Stimulated activated CD4-positive, alpha-beta T cell treated with anti-CD3 and anti-CD28 coated beads, TNF-alpha, amount 100 ng/mL, for 1 hour (primary cell): ENCODE measurements at places on chromosomes 3 and 15.

DNA sequence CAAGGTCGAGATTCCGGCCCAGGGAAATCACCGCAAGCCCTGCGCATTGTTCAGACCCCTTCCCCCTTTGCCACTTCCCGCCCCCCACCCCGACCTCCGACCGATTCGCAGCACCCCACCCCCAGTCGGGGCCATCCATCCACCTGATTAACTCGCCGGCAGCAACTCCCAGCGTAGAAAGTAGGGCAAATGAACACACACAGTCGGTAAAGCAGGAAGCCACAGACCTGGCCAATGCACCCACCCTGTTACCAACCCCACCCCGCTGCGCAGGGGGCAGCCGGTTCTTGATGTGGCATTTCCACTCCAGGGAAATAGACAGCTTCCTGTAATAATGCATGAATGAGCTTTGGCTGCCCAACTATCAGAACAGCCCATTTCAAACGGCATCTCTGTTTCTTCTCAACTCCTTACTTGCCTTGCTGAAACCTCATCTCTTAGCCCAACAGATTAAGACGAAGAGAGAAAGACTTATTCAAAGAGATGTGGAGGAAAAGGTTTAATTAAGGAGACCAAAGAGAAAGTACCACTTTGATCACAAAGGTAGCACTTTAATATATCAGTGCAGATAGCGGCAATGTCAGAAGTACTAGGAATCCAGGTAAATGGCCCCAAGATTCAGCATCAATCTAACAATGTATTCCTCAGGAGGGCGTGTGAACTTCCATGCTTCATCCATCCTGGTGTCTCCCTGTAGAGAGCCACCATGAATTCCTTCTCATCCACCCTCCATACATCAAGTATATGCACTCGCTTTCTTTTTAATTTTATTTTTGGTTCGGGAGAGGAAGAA is 1.9 kb downstream of the TNIK start:
- DNase-seq = no peak

- DNase-seq = no peak
Measured at GRCh38 chr15:22811640-22812039, 25.2 kb downstream of the NIPA1 start.

- no peak for DNase-seq
Measured at GRCh38 chr3:37214076-37214475, 39.7 kb upstream of the LRRFIP2 start.

DNA sequence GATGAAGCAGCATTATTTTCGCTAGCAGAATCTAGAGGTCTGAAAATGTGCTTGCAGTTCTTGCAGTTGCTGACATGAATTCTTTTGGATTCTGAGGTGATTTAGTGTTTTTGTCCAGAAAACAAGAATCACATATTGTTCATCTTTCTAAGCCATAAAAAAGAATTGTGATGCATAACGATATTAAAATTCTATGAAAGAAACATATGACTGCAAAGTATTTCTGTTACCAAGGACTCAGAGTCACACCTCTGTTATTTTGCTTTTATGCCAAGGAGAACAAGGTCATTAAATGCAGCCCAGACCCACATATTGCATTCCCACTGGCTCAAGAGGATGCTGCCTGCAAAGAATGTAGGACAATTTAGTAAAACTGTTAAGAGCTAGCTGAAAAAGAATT is 299.8 kb upstream of the GPR149 start:
- no peak for DNase-seq

- DNase-seq = no peak
Measured at GRCh38 chr15:38299216-38299615, 46.6 kb downstream of the SPRED1 start.

DNA sequence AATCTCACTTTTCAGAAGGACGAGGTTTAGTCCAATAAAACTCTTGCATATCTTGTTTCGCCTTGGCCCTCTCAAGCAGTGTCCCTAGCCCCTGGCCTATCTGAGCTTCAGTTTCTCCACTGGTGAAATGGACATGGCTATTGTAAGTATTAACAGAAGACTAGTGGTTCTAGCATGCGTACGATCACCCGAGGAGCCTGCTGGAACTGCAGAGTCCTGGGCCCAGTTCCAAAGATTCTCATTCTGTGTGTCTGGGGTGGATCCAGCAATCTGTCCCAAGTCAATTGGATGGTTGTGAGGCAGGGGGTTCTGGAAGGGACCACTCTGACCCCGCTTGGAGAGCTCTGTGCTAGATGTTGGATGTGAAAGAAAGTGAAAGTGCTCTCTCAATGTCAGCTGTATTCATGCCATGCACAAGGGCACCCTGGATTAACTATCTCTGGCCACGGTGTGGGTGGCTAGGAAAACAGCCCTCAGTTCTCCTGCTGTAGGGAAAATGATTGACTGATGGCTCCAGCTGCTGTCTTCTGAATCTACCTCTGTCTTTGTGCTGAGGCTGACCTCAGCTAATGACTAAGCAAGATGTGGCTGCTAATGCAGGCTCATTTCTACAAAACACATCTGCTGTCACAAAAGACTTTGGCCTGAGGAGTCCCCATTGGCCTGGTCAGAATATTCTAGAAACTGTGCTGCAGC is 1.9 kb upstream of the PLA1A start:
- DNase-seq = no peak

DNA sequence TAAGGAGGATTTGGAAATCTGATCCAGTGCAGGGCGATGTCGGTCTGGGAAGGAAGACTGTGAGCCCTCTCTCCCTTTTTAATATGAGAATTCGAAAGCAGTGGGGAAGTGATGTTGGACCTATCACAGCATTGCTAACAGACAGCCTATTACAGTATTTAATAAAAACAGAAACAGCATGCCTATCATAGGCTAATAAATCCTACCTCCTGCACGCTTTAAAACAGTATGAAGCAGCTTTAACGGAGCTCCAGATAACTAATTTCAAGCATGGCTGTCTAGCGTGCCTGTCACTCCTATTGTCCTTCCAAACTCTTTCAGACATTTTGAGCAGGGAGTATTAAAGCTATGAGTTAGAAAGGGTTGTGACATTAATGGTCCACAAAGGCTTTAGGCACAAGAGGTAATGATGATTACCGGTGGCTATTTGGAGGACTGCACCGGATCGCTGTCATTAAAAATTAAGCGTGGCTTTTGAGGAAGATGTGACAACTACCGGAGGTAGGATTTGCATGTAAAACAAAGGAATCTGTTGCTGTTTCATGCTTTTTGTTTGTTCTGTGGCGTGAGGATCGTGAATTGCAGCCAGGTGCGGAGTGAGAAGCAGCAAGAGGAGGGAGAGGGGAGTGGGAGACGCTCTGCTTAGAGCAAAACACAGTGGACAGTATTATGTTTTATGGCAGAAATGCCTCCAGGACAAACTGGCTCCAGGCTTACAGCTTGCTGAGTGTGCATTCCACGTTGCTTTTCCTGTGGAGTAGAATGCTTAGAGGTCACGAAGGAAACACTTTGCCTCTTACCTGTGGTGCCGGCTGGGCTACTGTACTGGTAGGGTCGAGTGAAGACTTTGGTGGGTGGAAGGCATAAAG is at the start of gene KCNMB2:
Gene KCNMB2 (plus strand): TSS at position 226 of the 869 bp plus-strand sequence.
- no peak for DNase-seq

- no peak for DNase-seq
Measured at GRCh38 chr15:78620021-78620526, 722 bp downstream of the CHRNA3 start.
